Brain microvascular endothelial cell (primary cell): ENCODE measurements at places on chromosomes 1 and 21.

- DNase-seq: no peak
Measured at GRCh38 chr1:16631248-16632043, 18.1 kb upstream of the NBPF1 start.

GRCh38 chr1:178927003-178927402 is 56.1 kb upstream of the ANGPTL1 start:
- no peak for DNase-seq

DNA sequence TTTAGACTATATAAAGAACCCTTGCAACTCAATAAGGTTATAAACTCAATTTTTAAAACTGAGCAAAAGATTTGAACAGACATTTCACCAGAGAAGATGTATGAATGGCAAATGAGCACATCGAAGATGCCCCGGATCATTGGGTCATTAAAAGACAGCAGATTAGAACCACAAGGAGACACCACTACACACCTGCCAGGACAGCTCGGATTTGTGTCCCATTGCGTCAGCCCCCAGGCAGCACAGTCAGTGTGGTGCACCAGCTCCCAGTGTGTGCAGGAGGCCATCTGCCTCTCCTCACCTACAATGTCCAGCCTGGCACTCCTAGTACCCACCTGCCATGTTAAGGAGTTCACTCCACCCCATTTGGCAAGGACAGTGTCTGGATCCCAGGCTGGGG is 61.1 kb upstream of the LRP8 start:
- DNase-seq: no peak

DNA sequence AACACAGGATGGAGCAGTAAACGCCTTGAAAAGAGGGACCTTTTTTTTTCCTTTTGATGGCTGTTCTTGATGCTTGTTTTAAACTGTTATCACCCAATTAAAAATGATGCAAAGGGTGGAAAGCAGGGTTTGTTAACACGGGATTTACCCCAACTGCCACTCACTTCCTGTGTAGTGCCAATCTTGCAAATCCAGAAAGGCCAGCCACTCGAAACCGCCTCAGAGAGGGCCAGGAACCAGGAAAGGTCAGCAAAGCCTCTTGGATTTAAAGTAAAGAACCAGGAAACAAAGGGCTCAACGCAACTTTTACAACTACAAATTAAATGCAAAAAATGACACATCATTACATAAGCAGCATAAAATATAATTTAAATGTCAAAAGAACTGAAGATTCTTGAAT is 347.4 kb downstream of the PDE4B start:
- no peak for DNase-seq

GRCh38 chr1:33971018-33971710 is 107.3 kb downstream of the HMGB4 start:
- DNase-seq: no peak

GRCh38 chr1:38328278-38329035 is 281.9 kb upstream of the POU3F1 start:
- DNase-seq: no peak

DNA sequence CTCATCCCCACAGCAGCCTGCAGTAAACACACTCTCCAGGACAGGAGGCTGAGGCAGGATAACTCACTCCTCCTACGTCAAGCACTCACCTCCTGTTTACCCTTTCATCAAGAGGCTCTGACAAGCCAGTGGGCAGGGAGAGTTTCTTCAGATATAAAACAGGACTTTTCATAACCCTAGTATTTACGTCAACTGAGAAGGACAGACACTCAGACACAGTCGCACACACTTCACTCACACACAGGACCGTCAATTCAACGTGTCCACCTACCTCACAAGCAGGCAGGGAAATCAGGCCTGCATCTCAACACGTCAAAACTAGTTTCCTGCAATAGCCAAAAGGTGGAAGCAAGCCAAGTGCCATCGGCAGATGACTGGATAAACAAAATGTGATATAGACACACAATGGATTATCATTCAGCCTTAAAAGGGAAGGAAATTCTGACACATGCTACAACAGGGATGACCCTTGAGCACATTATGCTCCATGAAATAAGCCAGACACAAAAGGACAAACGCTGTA is 48.6 kb downstream of the ITPKB start:
- DNase-seq: no peak

- no peak for DNase-seq
Measured at GRCh38 chr1:244254467-244254866, 197.2 kb downstream of the ADSS2 start.

DNA sequence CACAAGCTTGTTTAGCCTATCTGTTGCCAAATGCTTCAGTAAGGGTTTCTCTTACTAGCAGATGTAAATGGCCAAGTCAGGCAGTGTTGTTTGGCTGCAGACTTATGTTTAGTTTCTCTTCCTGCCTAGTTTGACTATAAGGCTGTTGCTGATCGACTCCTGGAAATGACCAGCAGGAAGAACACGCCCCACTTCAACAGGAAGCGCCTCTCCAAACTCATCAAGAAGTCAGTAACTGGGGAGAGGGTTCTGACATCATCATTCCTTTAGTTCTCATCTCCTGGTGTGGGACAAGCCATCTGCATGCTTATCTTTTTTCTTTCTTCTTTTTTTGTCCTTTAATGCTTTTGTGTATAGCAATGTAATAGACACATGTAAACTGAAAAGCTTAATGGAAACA is 25.1 kb downstream of the RRP1B start:
- no peak for DNase-seq
